ENCODE measurements at places on chromosomes 5 and 9.
A peak's percentile ranks its signal among the peaks of the same experiment; 100 is the strongest.

- no peak for DNase-seq
Measured at GRCh38 chr5:156109317-156110023, 217.5 kb upstream of the SGCD start.

- no peak for DNase-seq
Measured at GRCh38 chr9:133519693-133520092, 5.1 kb downstream of the MYMK start.

- peak; percentile 2 for DNase-seq
Measured at GRCh38 chr5:41695920-41696582, 174.2 kb downstream of the OXCT1 start.

DNA sequence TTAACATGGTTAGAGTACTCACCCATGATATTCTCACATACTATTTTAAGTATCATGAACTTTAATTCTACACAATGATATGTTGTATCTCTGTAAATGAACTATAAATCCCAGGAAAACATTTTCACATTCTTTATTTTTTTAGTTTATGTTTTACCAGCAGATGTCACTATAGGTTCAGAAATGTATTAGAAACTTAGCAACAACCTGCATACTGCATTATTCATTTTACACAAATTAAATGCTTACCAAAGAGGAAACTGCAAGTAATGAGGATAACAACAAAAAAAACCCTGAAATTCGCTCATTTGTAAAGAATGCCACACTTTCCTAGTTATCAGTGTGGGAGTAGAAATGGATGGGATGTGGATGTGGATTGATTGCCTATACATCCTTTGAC, 217.5 kb upstream of the OTULINL start:
- DNase-seq: no peak

DNA sequence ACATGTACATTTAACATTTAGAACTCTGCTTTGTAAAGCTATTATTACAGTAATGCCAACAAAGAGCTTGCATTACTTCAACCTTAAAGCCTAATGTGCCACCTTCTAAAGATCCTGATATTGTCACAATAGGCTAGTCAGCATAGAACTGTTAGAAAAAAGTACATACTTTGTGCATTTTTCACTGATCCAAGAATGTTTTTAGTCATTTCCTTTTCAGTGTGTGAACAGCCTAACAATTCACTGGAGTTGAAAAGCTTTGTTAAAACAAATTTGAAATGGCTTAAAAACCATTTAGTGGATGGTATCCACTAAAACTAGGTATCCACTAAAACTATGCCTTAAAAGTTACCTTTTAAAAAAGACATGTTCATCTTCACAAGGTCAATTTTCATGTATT, 4.5 kb downstream of the RPS6 start:
- DNase-seq: no peak
